Heart right ventricle (tissue), 16 donors: ENCODE measurements at places on chromosomes 3 and 15.

DNA sequence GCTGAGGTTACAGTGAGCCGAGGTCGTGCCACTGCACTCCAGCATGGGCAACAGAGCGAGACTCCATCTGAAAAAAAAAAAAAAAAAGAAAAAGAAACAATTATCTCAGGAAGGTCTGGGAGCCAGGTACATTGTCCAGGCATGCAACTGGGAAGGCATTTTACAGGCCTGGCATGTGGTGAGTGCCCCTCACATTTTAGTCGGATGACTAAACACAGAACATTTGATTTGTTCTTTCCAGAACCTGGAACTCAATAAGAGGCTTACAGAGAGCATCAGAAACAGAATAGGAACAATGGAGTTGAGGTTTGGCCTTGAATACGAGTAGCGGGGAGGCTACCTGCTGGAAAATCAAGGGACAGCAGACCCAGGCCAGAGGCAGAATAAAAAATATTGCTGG, 33.7 kb upstream of the IGF1R start:
- DNase-seq, result no peak

- no peak for DNase-seq
Observed at GRCh38 chr3:36540888-36541518, 160.7 kb downstream of the STAC start.

DNA sequence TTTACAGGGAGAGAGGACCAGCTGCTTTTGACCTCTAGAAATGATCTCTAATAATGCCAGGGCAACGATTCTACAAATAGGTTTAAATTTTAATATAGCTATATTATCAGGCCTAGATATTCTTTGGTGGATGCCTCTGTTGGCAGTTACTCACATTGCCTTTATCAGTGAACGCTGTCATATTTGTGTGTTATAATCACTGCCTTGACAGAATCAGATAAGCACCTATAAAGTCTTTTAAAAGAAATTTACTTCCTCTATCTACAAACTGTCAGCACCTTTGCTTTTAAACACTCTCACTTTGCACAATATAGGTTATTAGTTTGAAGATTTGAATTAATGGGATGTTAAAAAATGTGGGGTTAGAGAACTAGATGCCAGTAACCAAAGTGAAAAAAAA, 324.1 kb downstream of the ZIC1 start:
- no peak for DNase-seq

- no peak for DNase-seq
Observed at GRCh38 chr15:67690936-67691335, 134.4 kb upstream of the SKOR1 start.

DNA sequence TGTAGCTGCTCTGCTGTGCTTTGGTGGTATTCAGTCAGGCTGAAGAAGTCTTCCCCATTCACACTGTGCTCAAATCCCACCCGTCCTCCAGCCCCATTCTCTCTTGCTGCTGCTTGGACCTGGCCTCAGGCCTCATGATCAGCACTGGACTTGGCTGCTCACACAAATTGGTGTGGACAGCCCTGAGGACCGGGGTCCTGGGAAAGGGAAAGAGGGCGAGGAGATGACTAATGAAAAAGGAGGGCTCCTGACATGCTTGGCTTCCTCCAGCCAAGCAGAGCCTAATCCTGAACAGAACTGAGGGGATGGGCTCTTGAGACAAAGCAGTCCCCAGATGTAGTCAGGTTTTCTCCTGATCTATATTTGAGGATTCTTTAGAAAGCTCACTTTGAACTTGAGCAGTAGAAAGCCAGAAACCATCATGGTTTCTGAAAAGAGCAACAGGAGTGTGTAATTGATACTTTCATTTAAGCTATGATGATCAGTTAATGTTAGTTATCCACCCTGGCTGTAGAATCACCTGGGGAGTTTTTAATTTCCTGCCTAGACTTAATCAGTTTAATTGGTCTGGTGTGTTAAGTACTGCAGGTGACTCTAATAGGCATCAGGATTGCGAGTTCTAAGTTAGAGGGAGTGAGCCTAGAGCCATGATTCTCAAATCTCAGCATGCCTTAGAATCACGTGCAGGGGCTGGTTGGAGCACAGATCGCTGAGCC, 79.4 kb upstream of the THBS1 start:
- no peak for DNase-seq

DNA sequence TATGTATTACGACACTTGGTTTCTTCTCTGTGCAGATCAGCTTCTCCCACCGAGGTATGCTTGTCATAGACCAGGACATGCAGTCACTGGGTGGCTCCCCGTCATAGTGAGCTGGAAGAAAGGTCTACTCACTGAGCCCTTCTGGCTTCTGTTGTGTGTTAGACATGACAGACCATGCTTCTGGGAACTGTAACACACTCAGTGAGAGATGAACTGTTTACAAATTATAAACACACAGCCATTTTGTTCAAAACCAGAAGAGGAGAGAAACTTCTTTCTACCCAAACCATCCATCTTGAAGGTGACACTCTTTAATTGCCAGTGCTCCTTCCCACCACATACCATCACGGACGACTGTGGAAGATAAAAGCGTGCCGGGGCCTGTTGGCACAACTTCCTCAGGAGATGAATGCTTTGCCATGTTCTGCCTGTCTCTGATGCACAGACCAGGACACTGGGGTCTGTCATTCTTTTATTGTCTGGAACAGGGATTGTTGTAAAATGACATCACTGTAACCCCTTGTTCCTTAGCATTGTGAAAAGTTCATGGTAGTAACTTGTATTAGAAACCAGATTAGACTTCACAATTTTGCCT, 214.3 kb downstream of the MCTP2 start:
- DNase-seq, result no peak

- no peak for DNase-seq
Observed at GRCh38 chr3:12727937-12728336, 31.1 kb downstream of the TMEM40 start.

DNA sequence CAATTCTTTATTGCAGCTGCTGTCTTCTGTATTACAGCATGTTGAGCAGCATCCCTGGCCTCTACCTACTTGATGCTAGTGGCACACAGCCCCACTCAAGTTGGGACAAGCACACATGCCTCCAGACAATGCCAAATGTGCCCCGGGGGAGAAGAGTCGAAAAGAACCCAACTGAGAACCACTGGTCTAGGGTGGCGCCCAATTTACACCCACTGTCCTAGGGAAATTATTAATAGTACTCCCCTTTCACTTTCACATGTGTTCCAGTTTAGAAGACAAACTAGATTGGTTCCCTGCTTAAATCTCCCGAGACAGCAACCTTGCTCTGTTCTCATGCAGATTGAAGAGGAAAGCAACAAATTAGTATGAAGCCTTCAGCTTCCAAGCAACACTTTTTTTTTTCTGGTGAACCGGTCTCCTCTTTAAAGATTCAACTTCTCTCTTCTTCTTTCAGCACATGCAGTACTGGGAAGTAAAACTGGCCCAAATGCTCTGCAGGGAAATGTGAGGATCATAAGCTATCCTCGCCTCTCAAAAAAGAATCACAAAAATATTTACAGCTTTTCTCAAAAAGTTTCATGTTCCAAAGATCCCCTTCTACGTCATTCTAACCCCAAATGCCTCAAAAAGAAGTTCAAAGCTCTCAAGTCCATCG, 823.9 kb upstream of the CFAP20DC start:
- no peak for DNase-seq

- peak; percentile 85 for DNase-seq
Observed at GRCh38 chr3:124584552-124585391, 145.5 kb upstream of the UMPS start.

DNA sequence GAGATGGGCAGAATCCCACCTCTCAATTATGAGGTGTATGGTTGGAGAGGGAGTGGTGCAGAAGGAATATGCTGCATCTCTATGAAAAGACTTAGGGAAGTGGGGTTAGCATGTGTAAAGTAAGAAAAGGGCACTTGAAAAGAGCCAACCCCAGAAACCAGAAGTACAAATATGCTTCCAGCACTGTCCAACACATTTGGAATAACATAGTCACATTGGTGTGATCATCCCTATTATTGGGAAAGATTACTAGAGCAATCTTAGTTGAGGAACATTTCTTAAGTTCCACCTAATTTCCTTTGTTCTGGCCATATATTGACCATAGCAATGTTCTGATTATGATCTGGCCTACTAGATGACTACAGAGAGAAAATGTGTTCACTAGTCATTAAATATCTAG, 34.3 kb downstream of the HMG20A start:
- no peak for DNase-seq

DNA sequence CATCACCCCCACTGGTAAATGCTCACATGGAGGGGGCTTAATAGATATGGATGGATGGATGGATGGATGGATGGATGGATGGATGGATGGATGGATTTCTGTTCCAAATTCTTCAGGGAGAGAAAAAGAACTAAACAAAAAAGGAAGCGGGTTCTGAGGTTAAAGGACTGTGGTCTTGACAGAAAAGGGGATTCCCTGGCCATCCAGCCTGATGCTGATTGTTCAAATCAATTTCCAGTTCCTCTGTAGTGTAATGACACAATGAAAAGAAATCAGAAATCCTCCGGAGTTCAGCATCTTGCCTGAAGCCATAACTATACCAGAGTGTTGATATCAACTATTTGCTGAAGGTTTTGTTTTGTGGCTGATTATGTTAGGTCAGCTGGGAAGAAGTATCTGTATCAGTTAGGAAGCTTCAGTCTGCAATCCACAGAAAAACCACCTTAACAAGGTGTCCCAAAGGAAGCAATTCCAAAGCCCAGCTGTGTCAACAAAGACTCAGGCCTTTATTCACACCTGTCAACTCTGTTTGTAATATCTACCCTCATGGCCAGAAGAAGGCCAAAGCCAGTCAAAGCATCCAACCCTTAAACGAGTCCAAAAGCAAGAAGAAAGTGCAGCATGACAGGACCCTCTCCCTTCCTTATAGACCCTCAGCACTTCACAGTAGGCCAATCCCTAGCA, 24.5 kb upstream of the RASA2 start:
- no peak for DNase-seq

DNA sequence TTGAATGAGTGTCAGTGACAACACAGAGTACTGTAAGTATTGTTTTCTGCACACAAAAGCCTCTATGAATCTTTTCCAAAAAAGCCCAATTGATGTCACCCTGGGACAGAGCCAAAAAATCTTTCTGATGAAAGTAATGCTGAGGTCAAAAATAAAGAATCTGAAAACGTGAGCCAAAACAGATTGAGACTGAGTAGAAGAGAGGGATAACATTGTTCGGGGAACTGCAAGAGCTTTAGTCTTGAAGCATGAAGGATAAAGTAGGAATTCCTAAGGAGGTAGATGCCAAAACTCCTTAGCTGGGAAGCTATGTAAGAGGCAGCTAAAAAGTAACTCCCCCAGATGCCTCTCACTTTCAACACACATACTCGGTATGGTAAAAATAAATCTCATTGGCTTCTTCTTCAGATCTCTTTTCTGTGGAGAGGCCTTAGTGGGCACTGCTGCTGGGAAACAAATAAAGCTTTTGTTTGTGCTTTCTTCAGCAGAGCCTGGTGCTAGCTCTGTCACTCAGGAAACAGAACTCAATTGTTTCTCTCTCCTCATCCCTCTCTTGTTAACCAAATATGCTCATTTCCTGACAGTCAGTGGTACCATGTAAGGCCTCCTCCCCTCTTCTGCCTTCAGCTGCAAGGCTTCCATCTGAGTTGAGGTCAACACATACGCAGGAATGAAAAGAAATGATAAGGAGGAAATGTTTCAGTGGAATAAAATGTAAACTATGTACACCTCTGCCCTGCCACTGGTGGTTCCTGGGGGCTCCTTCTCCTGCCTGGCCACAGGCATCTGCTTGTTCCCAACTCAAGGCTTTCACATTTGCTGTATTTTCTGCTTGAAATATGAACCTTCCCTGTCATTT, 58.1 kb downstream of the CD200 start:
- no peak for DNase-seq
